ENCODE measurements at places on chromosomes 13 and 19.

DNA sequence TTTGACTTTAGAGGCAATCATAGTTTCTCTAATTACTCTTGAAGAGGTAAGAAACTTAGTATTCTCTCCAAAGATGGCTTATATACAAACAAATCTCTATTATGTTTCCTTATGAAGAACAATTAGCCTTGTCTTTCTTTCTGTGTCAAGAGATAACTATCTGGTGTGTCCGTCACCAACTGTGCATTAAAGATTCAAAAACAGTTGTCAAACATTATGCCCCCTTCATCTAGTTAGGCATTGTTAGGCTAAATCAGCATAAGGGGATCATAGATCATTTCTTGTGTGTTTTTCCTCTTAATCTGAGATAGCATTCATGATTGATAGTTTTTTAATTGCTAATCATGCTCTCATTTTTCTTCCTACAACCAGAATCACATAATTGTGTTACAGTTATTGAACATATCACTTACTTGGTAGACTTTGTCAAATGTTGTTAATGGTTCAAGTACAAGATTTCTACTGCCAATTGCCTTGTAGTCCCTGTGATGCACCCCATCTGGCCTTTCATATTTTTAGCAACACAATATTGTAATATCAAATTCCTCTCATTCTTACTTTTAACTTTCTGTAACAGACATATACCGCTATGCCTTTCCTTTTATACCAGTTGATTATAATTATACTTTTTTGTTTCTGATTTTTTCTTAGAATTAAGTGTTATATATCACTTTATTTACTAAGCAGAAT is 612.7 kb downstream of the SLITRK6 start:
- DNase-seq: no peak

DNA sequence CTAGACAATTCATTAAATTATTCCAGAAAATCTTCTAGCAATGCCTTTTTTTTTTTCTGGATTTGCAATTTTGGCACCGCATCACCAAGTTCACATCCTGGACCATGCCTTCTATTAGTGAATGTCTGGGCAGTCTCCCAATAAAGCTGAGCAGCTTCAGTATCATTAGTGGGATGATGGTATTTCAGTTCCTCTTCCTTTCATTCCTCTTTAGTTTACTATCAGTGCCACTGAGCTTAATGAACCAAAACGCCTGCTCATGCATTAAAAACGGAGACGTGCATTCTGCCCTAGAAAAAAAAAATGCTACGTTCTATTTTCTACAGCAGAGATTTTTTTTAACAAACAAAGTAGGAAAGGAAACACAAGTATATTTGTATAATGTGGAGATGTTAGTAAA is 343.0 kb downstream of the PCDH9 start:
- DNase-seq: no peak

GRCh38 chr13:97018029-97018819 is 23.9 kb upstream of the OXGR1 start:
- DNase-seq: peak; percentile 66

DNA sequence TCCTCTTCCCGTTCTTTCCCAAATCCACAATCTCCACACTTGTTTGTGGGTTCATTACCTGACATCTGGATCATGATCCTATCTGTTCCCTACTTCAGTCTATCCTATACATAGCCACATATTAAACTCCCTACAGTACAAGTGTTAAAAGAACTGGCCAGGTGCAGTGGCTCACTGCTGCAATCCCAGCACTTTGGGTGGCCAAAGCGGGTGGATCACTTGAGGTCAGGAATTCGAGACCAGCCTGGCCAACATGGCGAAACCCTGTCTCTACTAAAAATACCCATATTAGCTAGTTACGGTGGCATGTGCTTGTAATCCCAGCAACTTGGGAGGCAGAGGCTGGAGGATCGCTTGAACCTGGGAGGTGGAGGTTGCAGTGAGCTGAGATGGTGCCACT is 88.3 kb downstream of the TM9SF2 start:
- no peak for DNase-seq

DNA sequence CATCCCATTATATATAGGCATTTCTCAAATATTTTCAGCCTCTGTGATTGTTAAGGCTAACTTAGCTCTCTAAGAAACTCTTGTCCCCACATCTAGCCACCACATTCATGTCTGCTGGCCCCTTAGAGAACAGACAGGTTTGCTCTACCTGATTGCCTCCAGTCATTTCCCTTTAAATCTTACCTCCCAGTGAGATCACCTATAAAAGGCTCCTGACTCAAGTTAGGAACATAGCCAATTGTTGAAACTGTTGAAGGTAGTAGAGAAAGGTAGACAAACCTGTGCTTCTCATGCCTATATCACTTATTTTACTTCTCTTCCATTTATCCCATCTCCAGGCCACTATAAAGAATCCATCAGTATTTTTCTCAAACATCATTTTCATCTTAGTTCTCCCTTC is 771.4 kb downstream of the DIAPH3 start:
- DNase-seq: no peak

All from inflammatory macrophage (primary cell).